ENCODE measurements at places on chromosomes 16 and 17. TPM values are rescaled to one million over a fixed set of nuclear protein-coding genes. Genes with fewer than 3 reads are reported as not detected.

PRKCA gene
- total RNA-seq, result 50.8 TPM

POLDIP2 gene
- 84.9 TPM for total RNA-seq

ADAM11 gene
- 0.28 TPM for total RNA-seq

ITGB4 gene
- 149 TPM for total RNA-seq

DNAJC7 gene
- total RNA-seq, result 88.1 TPM

ITGAL gene
- total RNA-seq, result 19.6 TPM

HOXB13 gene
- not detected for total RNA-seq

GRCh38 chr17:73801455-73802100 lies 157.3 kb upstream of the SDK2 start:
- H3K27ac ChIP-seq, result no peak overlapping the region
- no peak overlapping the region for H3K4me3 ChIP-seq
- H3K4me1 ChIP-seq, result peaks cover 5% of the 10 kb centered on the region
- no peak for DNase-seq

DNA sequence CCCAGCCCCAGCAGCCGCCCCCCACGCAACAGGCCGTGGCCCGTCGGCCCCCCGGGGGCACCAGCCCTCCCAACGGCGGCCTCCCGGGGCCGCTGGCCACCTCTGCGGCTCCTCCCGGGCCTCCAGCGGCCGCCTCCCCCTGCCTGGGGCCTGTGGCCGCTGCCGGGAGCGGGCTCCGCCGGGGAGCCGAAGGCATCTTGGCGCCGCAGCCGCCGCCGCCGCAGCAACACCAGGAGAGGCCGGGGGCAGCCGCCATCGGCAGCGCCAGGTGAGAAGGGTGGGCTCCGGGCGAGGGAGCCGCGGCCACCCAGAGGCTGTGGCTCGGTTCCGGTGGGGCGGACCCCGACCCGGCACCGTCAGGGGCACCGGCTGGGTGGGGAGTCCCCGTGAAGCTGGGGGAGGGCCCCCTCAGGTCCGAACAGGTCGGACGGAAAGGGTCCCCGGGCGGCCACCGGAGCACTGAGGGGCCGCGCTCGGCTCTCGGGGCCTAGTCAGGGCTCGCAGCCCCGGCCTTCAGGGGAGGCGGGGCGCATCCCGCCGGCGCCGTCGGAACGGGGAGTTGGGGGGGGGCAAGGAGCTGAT lies 583 bp downstream of the ATXN2L start:
- H3K4me3 ChIP-seq, result peak overlapping the region; percentile 38
- DNase-seq, result no peak
- H3K27me3 ChIP-seq, result no peaks in the 10 kb centered on the region
- H3K36me3 ChIP-seq, result peaks cover 27% of the 10 kb centered on the region
- H3K4me1 ChIP-seq, result peaks cover 14% of the 10 kb centered on the region

GRCh38 chr16:46961373-46962353 lies 11.8 kb downstream of the DNAJA2 start:
- no peaks in the 10 kb centered on the region for H3K27me3 ChIP-seq
- no peak overlapping the region for H3K4me3 ChIP-seq
- H3K4me1 ChIP-seq, result peaks cover 8% of the 10 kb centered on the region

GRCh38 chr17:17304521-17304985 lies 1.4 kb downstream of the NT5M start:
- no peaks in the 10 kb centered on the region for H3K27me3 ChIP-seq
- H3K4me1 ChIP-seq, result no peaks in the 10 kb centered on the region

DNA sequence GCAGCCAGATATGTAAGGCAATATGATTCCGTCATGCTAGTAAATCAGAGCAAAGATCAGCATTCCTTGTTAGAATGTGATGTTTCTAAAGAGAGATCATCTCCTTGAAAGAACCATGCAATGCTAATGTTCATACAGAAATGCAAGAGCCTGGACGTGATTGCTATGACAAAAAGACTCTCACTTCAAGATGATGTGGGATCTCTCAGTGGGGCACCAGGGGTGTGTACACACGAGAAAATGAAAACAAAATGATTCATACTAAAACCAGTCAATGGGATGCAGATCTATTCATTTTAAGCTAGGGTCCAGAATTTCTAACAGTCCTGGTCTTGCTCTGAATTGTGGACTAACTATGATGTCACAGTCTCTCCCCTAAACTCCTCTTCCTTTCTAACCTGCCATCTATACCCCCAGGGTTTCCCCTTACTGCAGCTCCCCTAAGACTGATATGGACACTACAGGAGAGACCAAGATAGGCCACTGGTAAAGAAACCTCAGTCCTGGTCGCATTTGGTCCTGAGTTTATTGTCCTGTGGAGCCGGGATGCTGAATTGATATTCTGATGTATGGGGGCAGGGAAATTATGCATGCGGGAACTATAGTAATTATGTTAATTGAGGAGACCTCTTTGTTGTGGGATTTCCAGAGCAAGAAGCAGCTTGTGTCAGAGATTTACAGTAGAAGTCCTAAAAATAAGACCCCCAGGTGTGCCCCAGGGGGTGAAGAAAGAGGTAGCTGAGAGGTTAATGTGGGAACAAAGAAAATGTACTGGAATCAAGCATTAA lies 179.0 kb downstream of the PMP22 start:
- no peak for DNase-seq
- no peak overlapping the region for H3K27ac ChIP-seq

- peaks cover 22% of the 10 kb centered on the region for H3K36me3 ChIP-seq
- no peak overlapping the region for H3K4me3 ChIP-seq
- DNase-seq, result peak; percentile 26
Observed at GRCh38 chr17:20999044-20999573, 43.7 kb downstream of the USP22 start.

DNA sequence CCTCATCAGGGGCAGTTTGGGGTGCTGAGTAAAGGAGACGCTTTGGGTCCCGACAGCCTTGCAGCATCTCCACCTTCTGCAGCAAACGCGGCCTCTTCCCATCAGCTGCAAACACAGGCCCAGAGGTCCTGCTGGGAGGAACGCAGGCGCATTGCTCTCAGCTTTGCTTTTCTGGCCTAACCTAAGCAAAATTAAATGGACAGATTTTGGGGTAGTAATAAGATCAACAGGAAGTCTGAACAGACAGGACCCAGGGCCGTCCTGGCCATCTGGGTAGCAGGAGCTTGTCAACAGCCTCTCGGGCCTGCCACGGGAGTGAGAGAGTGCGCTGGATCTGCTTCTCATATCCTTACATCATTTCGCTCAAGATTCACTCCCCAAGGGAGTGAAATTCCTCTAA lies 7.2 kb downstream of the NUBP1 start:
- no peak for DNase-seq
- H3K36me3 ChIP-seq, result peaks cover 2% of the 10 kb centered on the region
- no peak overlapping the region for H3K4me3 ChIP-seq
- H3K27me3 ChIP-seq, result no peaks in the 10 kb centered on the region
- no peaks in the 10 kb centered on the region for H3K4me1 ChIP-seq

- no peak for DNase-seq
- no peaks in the 10 kb centered on the region for H3K36me3 ChIP-seq
- peaks cover 4% of the 10 kb centered on the region for H3K4me1 ChIP-seq
- H3K27ac ChIP-seq, result no peak overlapping the region
- no peaks in the 10 kb centered on the region for H3K27me3 ChIP-seq
Observed at GRCh38 chr16:15900901-15901500, 12.6 kb upstream of the CEP20 start.

GRCh38 chr17:38602956-38603785 lies 2.6 kb downstream of the SRCIN1 start:
- no peaks in the 10 kb centered on the region for H3K36me3 ChIP-seq
- peaks cover 6% of the 10 kb centered on the region for H3K27me3 ChIP-seq
- no peaks in the 10 kb centered on the region for H3K4me1 ChIP-seq
- no peak for DNase-seq

- no peaks in the 10 kb centered on the region for H3K27me3 ChIP-seq
- H3K36me3 ChIP-seq, result peaks cover 7% of the 10 kb centered on the region
- peaks cover 3% of the 10 kb centered on the region for H3K4me1 ChIP-seq
- DNase-seq, result no peak
Observed at GRCh38 chr17:80219763-80220053, 425 bp downstream of the SGSH start.

Data from kidney (tissue), 22 donors.